Stimulated activated CD4-positive, alpha-beta T cell treated with anti-CD3 and anti-CD28 coated beads, Interleukin-4, amount 100 ng/mL, for 48 hours (primary cell): ENCODE measurements at places on chromosomes 6 and 20.

DNA sequence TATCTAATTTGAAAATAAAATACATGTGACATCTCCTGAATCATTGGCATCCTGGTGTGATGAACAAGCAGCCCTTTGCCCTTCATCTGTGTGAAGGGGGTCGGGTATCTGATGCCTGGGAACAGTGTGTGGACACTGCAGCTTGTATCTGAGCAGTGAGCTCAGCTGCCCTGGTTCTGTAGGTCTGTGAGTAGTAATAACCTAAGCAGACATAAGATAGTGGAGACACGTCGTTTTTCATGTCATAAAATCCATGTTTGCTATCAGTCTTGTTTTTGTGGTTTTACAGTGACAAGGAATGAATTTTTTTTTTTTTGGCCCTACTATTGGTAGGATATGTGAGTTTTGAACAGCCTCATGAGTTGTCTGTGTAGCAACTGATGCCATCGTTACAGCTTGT, 133.0 kb downstream of the JARID2 start:
- DNase-seq = no peak

GRCh38 chr6:71512256-71512655, 223.6 kb downstream of the OGFRL1 start:
- DNase-seq = no peak

DNA sequence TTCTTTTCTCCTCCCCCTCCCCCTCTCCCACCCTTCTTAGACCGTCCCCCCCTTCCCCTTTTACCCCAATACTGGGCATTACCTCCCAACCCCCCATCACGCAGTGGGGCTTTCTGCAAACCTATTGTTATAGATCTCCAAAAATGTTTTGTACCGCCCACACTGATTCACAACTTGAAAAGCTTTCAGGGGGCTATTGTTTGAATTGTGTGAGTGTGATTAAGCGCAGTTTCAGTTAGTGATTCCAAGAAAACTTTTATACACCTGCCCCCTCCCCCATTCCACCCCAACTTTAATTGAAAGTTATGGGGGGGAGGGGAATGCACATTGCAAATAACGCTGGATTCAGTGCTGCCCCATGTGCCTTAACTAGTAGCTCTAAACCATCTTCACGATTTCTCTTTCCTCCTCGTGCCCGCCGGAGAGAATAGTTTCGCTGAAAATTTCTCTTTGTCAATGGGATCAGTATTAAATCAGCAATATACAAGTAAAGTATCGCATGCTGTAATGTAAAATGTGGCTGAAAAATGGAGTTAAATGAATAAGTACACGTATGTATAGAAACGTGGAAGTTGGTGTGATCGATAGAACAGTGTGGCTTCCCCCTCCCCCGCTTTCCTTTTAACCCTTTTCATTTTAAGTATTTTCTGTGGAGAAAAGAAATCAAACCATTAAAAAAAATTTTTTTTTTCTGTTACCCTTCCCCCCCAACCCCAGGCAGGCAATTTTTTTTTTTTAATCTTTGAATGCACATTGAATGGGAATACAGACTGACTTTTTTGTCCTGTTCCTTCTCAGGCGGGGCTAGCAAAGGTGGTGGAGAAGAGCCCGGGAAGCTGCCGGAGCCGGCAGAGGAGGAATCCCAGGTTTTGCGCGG, 632 bp downstream of the LIN28B start:
- DNase-seq = no peak

DNA sequence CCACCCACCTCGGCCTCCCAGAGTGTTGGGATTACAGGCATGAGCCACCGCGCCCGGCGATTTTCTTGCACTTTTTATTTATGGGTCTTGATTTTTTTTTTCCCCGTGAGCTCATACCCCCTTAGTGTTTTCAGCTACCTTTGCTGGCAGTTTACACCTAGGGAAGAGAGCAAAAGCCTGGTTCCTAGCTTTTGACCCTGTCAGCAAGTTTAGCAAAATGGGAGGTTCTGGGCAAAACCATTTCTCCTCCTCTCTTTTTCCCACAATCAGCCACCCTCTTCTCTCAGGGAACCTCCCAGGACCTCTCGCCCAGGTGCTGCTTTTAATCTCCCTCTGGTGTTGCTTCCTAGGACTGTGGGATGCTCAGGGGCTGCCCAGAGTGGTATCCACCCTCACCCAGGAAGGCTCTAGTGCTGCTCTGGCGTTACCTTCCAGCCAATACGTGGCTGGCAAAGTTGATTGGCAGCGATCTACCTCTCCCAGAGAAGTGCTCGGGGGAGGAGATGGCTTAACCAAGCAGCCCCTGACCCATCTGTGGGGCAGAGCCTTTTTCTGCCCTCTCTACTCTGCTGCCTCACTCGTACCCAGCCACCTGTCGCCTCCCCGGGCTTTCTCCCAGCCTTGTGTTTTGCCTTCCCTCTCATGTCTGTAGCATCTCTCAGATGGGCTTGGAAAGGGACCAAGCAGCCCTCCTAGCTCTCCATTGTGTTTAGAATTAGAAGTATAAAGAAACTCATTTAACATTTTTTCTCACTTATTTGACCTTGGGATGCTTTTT, 37.4 kb downstream of the KAT14 start:
- no peak for DNase-seq

GRCh38 chr6:157459327-157459726, 78.3 kb downstream of the ZDHHC14 start:
- DNase-seq = peak; percentile 40

DNA sequence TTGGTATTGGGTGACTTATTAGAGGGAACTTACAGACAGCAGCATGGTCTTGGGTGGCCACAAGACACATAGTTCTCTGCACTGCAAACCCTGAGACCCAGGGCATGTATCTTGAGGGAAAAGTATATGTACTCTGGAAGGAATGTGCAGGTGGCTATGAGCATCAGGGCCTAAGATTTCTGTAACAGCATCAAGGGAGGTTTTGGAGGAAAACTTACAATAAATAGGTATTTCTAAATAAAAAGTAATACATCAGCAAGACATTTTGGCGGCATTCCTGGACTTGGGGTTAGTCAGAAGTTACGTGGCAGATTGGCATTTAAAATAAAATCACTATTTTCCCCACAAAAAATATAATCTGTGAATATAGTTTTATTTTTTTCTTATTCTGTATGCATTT, 8.0 kb upstream of the STX7 start:
- DNase-seq = no peak

DNA sequence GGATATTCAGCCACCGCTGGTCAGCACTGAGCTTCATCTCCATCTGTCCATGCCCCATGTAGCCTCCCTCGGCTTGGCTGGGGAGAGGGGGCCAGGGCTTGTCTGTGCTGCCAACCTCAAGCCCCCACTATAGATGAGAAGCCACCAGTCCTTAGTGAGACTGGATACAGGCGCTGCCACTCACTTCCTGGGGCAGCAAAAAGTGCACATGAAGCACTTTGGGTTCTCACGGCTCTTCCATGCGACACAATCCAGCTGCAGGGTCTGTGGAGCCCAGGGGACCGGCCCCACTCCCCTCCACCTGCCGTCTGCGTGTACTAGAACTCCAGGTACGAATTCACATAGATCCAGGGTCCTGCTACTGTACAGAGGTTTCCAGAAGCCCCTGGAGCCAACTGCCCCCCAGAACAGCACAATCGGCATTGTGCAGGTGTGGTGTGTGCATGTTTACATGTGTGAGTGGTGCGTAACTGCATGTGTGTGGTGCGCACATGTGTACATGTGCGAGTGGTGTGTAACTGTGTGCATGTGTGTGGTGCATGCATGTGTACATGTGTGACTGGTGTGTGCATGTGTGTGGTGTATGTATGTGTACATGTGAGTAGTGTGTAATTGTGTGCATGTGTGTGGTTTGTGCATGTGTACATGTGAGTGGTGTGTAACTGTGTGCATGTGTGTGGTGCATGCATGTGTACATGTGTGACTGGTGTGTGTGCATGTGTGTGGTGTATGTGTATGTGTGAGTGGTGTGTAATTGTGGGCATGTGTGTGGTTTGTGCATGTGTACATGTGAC, 4.9 kb downstream of the FRMD1 start:
- DNase-seq = no peak

DNA sequence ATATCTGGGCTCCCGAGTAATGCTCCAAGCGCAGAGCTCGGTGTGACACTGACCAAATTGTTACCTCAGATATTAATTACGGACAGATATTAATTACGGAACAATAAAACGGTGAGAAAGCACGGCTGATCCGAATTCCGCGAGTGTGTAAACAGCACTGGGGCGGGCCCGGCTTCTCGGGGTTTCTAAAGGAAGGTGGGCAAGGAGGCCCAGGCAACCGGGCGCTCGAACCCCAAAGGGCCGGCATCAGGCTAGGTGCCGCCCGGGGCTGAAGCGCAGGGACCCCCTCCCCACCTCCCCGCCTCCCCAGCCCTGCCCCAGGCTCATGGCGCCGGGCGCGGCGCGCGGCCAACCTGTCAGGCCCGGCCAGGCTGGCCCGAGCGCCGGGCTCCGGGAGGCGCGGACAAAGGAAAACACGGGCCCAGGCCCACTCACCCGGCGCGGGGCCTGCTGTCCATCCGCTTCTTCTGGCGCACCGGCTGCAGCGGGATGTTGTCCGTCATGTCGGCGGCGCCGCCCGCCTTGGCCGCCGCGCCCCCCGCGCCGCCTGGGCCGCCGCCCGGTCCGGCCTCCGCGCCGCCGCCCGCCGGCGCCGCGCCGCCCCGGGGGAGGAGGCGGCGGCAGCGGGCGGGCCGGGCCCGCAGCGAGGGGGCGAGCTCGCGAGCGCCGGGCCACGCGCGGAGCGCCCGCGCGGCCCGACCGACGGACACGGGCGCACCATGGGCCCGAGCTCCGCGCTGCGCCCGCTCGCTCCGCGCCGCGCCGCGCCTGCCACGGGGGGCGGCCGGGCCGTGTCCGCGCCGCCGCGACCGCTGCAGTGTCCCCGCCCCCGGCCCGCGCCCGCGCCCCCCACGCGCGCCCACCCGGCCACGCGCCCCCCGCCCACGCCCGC, at the start of gene ATP9A:
TSS of gene ATP9A (minus strand) at position 524 of the 892 bp plus-strand sequence. CDS start at position 503, 21 bp downstream.
- DNase-seq = no peak

- DNase-seq = no peak
Observed at GRCh38 chr6:11264100-11264499, 31.6 kb upstream of the NEDD9 start.

DNA sequence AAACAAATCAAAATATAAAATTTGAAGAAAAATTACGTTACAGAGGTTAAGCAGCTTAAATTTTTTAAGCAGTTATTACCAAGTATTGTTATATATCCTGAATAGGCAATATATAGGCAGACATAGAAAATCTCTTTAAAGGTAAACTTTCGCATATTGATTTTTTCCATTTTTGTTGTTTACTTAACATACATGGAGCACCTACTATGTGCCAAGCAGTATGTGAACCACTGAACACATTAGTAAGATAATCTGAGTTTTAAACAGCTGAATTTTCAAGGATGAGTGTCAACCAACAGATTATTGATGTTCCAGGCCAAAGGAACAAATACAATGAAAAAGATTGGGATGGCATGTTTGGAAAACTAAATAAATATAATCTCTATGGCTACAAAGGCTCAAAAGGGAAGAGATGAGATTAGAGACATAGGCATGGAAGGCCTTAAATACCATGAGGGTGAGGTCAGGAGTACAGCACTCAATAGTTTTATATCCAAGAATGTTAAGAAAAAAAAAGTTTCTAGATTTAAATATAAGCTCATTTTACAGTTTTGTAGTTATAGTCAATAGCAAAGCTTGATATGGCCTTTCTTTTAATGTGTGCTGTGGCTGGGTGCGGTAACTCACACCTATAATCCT, 277.5 kb downstream of the PTPRK start:
- no peak for DNase-seq

DNA sequence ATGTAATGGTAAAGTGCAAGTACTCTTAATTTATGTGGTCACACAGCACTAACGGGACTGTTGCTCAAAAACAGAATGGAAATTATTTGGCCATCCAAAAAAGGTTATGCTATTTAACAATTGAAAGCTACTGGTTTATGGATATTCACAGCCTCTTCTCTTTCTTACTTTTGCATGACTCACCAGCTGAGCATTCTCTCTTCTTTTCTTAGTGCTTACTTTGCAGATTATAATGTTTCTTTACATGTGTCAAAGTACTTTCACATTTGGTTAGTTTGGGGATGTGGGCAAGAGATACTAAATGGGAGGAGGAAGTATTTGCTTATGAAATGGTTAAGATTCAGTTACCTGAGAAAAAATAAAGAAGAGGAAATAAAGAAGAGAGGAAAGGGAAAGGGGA, 610.5 kb downstream of the HTR1B start:
- DNase-seq = no peak

GRCh38 chr6:158784505-158784904, 34.7 kb downstream of the EZR start:
- no peak for DNase-seq

- DNase-seq = no peak
Observed at GRCh38 chr20:47789081-47789763, 3.9 kb upstream of the SULF2 start.

- DNase-seq = no peak
Observed at GRCh38 chr6:151882206-151882605, 74.7 kb downstream of the ESR1 start.

DNA sequence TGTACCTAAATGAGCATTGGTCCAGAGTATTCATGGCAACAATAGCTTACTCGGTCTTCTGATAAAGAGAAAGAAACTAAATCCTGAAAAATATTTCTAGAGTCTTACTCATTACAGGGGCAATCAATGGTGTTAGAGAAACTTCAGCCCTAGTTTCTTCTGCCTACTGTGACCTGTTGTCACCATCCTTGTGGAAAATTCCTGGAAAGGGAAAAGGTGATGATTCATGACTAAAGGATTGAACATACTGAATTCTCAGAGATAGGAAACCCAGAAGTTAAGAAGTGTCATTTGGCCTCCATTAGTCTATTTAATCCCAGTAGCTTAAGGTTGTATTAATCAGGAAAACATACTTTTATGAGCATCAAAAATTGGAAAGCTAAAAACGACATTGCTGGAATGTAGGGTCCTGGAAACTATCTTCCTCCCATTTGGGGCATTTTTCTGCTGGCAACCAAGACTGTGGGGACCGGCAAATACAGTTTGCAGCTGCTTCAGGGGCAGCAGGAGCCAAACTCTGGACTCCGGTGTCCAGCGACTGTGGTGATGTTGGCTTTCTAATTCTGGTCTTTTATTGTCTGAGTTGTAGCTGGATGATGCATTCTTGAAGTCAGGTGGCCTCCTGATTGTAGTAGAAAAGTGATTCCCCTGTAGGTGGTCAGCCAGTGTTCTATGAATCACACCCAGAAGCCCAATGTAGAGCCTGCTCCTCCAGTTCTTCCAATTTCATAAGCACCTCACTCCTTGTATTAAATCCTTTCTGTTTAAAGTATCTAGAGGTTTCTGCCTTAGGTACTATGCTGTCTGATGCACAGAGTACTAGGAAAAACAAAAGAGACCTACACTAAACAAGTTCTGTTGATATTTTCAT, 67.6 kb downstream of the LCA5 start:
- DNase-seq = no peak

DNA sequence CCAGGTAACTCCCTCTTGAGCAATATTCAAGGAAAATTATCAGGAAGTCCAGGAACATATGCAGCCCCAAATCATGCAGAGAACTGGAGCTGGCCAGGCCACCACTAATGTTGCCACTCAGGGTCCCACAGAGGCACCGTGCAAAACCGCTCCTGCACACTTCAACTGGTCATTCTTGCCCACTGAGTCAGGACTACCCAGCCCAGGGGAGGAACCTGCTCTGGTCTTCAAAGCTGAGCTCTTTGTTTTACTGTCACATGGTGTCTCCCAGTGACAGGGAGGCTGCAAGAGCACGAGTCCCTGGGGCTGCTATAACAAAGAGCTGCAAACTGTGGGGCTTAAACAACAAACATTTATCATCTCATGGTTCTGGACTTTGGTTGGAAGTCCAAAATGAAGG, 336.0 kb upstream of the PRDM1 start:
- DNase-seq = no peak

GRCh38 chr20:56223352-56223751, 25.2 kb upstream of the MC3R start:
- no peak for DNase-seq
